ENCODE measurements at places on chromosomes 6 and 20. TPM values are rescaled to one million over a fixed set of nuclear protein-coding genes. Genes with fewer than 3 reads are reported as not detected.

The FAM83C gene
- not detected for total RNA-seq

The PKIG gene
- 140 TPM for total RNA-seq

The PROKR2 gene
- total RNA-seq: not detected

The SAPCD1 gene
- total RNA-seq: 1.9 TPM

The LTA gene
- total RNA-seq: not detected

The BPIFB4 gene
- total RNA-seq: not detected

The SEL1L2 gene
- total RNA-seq: not detected

The CAP2 gene
- 3.6 TPM for total RNA-seq

The GABRR1 gene
- total RNA-seq: not detected

The PCK1 gene
- total RNA-seq: not detected

The PTP4A1 gene
- 62.8 TPM for total RNA-seq

The CYP39A1 gene
- total RNA-seq: 1.3 TPM

The SLC44A4 gene
- total RNA-seq: not detected

The BPIFB2 gene
- total RNA-seq: not detected

The LIME1 gene
- 9.3 TPM for total RNA-seq

The EPPIN gene
- total RNA-seq: not detected

The OR12D3 gene
- total RNA-seq: not detected

The ADGRF4 gene
- under 0.01 TPM for total RNA-seq

The MAP7 gene
- 2.0 TPM for total RNA-seq

The PTK6 gene
- not detected for total RNA-seq

The PPIL1 gene
- 23.1 TPM for total RNA-seq

The HCRTR2 gene
- not detected for total RNA-seq

The TBX18 gene
- total RNA-seq: 55.7 TPM

The SIGLEC1 gene
- not detected for total RNA-seq

The SNRPB gene
- total RNA-seq: 249 TPM

The KCNK16 gene
- not detected for total RNA-seq

The RSPO3 gene
- total RNA-seq: 2.3 TPM

The CGAS gene
- total RNA-seq: 6.5 TPM

The RWDD1 gene
- total RNA-seq: 31.6 TPM

The IL20RA gene
- total RNA-seq: 0.33 TPM

The CD83 gene
- total RNA-seq: 4.5 TPM

The TREML2 gene
- not detected for total RNA-seq

The GPR6 gene
- total RNA-seq: not detected

The PSMB1 gene
- total RNA-seq: 175 TPM

The APOM gene
- 1.3 TPM for total RNA-seq

The F13A1 gene
- total RNA-seq: not detected

The C6orf58 gene
- total RNA-seq: not detected

The ZBTB46 gene
- total RNA-seq: 9.9 TPM

The SIRPA gene
- total RNA-seq: 26.5 TPM

The SLC17A2 gene
- not detected for total RNA-seq

The BAK1 gene
- 11.7 TPM for total RNA-seq

The OPN5 gene
- not detected for total RNA-seq

The COL9A1 gene
- not detected for total RNA-seq
